ENCODE measurements at places on chromosomes 3 and 15.

GRCh38 chr15:56017920-56018319 is 24.5 kb upstream of the NEDD4 start:
- no peak for DNase-seq

GRCh38 chr3:9727041-9727595 is 4.4 kb upstream of the BRPF1 start:
- peak; percentile 71 for DNase-seq

DNA sequence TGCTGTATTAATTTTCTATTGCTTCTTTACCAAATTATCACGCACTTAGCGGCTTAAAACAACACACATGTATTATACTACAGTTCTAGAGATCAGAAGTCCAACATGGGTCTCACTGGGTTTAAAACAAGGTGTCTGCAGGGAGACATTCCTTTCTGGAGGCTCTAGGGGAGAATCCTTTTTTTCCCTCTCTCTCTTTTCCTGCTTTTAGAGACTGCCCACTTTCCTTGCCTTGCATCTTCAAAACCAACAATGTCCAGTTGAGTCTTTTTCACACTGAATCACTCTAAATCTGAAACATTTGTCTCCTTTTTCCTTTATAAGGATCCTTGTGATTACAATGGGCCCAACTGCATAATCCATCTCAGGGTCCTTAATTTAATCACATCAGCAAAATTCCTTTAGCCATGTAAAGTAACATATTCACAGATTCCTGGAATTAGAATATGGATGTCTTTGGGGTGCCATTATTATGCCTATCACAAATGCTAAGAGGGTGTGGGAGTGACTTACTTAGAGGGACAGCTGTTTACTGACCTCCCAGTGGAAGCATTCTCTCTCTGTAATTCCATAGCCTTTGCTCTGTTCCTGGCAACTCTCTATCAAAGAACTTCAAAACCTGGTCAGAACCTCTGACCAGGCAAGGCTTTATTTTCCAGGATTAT is 21.8 kb downstream of the CD200 start:
- no peak for DNase-seq

- DNase-seq: no peak
These were observed 567.8 kb downstream of the ZPLD1 start for GRCh38 chr3:103002425-103003176.

DNA sequence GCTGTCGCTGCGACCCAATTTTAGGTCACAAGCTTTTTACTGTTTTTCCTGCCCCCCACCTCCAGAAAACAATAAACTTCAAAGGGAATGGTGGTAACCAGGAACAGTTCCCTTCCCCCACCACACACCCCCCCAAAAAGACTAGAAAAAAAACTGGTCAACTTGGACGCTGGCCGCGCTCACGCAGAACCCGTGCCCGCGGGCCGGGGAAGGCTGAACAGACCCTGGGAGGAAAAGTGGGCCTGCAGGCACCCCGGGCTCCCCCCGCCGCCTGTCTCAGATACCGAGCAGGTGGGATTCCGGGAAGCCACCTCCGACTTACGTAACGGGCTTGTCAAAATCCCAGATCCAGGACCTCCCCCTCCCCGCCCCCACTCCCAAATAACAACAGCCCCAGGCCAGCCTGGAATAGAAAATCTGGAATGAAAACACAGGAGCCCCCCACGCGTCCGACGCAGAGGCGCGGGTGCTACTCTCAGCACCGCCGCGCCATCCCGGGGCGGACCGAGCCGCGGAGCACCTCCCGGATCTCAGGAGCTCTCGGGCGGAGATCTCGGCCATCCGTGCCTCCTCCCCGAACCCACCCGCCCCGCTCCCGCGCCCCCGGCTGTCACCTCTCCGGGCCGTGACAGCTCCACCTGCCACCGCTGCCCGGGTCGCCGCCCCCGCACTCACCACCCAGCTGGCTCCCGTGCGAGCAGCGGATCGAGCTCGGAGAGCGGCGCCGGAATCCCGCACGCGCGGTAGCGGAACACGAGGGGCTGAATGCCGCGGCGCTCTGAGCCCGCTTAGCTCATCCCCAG is 557 bp downstream of the DENND4A start:
- DNase-seq: peak; percentile 49

DNA sequence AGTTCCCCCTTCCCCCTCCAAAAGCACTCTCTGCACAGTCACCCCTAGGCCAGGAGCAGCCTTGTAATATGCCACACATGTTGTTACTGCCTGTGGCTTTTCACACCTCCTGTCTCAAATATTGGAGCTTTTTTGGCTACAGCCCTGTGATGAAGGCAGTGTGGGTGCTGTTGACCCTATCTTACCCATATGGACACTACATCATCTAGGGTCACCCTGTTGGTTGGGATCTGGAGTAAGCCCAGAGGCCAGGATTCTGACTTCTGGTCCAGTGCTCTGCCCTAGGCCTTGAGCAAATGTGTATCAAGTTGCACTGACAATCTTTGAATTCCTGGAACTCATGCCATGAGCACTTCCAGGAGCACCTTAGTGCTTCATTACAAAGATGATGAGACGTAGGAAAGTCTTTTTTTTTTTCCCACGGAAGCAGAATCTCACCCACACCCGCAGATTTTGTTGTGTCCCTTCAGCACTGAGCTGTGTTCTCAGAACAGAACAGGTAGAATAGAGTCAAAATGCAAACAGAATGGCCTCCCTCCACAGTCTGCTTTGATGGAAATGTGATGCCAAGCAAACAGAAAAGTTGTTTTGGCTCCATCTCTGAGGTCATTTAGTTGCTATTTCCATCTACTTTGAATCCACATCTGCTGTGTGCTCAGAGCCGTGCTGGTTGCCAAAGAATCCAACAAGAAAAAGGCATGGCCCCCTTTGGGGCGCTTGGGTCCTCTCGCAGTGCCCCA is 49.6 kb downstream of the SMAD3 start:
- DNase-seq: peak; percentile 65

DNA sequence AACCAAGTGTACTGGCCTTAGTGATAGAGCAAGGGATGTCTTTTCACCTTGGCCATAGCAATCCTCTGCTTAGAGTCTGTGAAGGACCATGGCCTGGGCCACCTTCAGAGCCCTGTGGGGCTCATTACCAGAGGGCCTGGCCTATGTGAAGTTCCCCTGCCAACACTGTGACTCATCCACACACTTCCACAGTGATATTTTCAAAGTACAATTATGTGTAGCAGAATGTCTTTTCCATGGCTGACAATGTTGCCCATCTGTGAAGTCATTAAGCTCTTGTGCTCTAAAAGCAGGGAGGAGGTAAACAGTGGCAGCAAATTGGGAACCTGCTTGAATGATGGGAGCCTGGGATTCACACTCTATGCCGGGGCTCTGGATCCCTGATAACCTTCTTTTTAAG is 12.2 kb upstream of the CACNA1D start:
- DNase-seq: no peak

GRCh38 chr3:184737641-184738505 is 26.0 kb upstream of the MAGEF1 start:
- no peak for DNase-seq

GRCh38 chr3:53236112-53236841 is 19.5 kb downstream of the TKT start:
- no peak for DNase-seq

DNA sequence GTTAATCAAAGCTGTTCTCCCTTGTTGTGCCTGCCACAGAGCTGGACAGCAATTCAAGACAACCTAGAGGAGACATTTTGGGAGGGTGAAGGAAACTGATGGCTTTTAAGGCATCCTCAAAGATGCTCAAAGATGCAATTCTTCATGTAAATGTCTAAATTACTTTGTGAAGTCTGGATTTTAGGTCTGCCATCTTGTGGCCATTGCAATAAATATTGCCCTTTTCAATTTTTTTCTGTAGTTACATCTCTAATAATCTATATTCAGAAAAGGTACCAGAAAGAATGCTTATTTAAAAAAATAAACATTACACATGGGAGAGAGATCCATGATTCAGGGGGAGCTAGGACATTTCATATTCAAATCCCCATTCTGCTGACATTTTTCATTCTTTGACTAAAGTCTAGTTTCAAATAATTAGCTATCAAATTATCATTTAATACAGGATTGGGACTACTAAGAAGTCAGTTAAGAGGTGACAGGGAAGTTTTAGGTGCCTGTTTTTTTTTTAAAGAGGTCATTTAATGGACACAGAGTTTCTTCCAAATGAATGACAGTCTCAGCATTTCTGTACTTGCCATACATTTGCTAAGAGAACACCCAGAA is 259.8 kb upstream of the WNT5A start:
- no peak for DNase-seq

GRCh38 chr15:68374168-68374745 is 57.7 kb downstream of the ITGA11 start:
- no peak for DNase-seq

- no peak for DNase-seq
These were observed 87.5 kb downstream of the ADAMTS17 start for GRCh38 chr15:100254285-100254684.

DNA sequence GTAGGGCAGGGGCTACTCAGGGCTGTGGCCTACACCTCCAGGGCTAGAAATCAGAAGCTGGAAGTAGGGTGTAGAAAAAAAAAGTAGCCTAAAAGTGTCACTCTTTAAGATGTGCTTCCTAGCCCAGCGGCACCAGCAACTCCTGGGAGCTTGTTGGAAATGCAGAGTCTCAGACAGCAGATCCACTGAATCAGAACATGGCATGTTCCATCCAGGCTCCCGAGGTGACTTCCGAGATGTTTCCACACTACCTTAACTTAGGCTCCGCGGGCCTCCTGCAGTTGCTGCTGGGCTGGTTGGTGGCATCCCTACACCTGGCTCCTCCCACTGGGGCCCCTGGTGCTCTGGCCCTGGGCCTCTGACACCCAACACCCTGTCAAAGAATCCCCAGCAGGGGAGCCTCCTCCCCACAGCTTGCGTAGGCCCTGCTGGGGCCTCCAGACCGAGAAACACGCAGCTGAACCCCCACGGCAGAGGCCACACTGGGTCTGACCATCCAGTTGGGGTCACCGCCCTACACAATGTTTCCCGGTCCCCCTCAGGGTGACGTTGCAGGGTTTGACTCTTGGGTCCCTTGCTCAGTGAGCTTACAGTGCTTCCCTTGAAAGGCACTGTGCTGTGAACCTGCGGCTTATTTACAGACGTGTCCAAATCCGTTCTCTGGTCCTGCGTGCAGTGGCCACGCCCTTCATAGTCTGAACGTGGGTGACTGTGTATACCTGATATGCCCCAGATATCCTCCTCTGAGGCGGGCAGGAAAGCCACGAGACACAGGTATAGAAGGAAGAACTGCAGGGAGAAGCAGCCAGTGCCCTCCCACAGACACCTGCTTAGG is 46.5 kb downstream of the FAM174B start:
- no peak for DNase-seq

- DNase-seq: no peak
These were observed 35.5 kb downstream of the LEO1 start for GRCh38 chr15:51936105-51936478.

- DNase-seq: no peak
These were observed 808.0 kb upstream of the NR2F2 start for GRCh38 chr15:95522533-95522932.

DNA sequence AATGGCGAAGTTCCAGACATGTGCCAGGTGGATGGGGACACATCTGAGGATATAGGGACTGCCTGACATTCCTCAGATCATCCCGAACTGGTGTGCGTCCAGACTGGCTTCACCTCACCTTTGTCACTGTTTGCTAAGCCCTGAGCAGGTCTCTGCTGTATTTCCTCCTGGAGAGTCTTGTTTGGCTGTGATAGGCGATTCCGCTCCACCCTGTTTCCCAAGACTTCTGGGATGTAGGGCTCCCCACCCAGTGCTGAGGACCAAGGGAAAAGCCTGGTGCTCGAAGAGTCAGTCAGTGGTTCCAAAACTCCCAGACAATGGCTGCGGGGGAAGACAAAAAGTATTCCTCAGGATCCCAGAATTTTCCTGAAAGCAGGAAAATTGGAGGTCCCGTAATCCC is 11.1 kb upstream of the FURIN start:
- no peak for DNase-seq

- no peak for DNase-seq
These were observed 6.0 kb downstream of the DIPK2A start for GRCh38 chr3:143977341-143978262.

GRCh38 chr15:64003182-64003581 is 43.1 kb downstream of the DAPK2 start:
- DNase-seq: no peak

DNA sequence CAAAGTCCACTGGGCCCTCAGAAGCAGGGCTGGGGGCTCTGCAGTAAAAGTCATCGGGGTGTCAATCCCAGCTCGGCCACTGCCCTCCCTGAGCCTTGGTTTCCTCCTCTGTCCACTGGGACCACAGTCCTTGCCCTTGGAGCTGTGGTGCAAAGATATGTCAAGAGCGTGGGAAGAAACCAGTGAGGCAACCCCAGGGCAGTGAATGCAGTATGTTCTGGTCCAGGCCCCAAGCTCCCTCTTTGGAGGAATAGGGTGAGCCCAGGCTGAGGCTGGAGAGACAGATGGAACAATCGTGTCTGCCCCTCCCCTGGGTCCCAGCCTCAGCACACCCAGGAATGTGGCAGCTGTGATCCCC is 779 bp downstream of the GRIP2 start:
- no peak for DNase-seq

DNA sequence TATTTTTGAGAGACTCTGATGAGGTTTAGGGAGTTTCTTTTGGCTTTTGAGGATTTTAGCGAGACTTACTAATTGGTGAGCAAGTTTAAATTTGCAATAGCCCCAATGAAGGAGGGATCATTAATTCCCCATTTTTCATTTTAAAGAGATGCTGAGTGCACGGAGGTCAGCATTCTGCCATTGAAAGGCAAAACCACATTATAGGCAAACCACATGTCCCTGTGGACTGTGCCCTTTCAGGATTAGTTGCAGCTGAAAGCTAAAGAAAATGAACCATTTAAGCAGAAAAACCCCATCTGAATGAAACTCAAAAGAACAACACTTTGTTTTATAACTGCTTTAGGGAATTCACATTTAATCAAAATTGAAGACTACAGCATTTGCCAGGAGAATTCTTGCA is 246.5 kb downstream of the PDZRN3 start:
- no peak for DNase-seq

DNA sequence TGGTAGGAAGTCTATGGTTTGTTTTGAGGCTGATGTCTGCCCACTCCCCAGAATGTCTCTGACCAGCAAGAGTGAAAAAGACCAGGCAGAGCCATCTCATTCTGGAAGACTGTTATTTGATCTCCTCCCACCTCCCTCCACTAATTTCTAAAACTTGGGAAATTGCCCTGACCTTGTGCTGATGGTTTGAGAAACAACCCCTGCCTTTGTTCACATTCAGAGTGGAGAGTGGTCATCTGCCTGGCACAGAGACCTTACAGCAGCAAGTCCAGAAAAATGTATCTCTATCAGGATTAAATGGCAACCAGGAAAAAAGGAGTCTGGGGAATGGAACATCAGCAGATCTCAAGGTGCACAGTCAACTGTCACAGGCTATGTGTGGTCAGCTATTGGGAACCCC is 25.7 kb downstream of the SPATA12 start:
- no peak for DNase-seq
